ENCODE measurements at places on chromosomes 4 and X. TPM values are rescaled to one million over a fixed set of nuclear protein-coding genes. Genes with fewer than 3 reads are reported as not detected.

Gene SUPT20HL2
- total RNA-seq = not detected

- DNase-seq = no peak
Observed at GRCh38 chrX:129797251-129797906, 17.6 kb downstream of the SASH3 start.

- DNase-seq = no peak
Observed at GRCh38 chr4:126182786-126183185, 868.0 kb downstream of the FAT4 start.

Gene NMU
- total RNA-seq = not detected

Gene NAT8L
- 11.4 TPM for total RNA-seq

- no peak for DNase-seq
Observed at GRCh38 chr4:12041828-12042227, 613.1 kb upstream of the HS3ST1 start.

GRCh38 chr4:36207367-36207766 lies 36.9 kb downstream of the ARAP2 start:
- DNase-seq = no peak

Measured in G401 (cell line).